Activated CD8-positive, alpha-beta memory T cell treated with anti-CD3 and anti-CD28 coated beads for 4 hours (primary cell): ENCODE measurements at places on chromosomes 13 and 19.

GRCh38 chr13:95652821-95653220 lies 8.3 kb upstream of the DZIP1 start:
- no peak for DNase-seq

DNA sequence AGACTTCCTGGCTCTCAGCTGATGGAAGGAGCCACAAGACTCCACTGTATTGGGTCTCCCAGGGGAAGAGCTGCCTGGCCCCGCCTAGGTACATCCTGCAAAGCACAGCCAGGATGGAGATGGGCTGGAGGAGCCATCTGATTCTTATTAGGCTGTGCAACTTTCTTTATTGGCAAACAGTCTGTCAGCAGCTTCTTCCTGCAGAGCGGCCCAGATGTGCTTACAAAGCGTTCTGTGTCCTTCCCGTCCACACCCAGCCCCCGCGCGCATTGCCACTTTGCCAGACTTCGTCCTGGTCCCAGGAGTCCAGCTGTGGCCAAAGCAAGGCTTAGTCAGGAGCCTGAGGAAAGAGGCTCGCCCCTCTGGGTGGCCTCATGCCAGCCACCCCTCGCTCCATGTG lies 409.3 kb downstream of the ZNF536 start:
- DNase-seq = no peak

GRCh38 chr19:43763473-43763939 lies 8.7 kb upstream of the SMG9 start:
- no peak for DNase-seq

GRCh38 chr19:33075519-33075918 lies 5.5 kb upstream of the GPATCH1 start:
- no peak for DNase-seq

- peak; percentile 71 for DNase-seq
Measured at GRCh38 chr19:7533925-7534480, 1.5 kb upstream of the PNPLA6 start.

DNA sequence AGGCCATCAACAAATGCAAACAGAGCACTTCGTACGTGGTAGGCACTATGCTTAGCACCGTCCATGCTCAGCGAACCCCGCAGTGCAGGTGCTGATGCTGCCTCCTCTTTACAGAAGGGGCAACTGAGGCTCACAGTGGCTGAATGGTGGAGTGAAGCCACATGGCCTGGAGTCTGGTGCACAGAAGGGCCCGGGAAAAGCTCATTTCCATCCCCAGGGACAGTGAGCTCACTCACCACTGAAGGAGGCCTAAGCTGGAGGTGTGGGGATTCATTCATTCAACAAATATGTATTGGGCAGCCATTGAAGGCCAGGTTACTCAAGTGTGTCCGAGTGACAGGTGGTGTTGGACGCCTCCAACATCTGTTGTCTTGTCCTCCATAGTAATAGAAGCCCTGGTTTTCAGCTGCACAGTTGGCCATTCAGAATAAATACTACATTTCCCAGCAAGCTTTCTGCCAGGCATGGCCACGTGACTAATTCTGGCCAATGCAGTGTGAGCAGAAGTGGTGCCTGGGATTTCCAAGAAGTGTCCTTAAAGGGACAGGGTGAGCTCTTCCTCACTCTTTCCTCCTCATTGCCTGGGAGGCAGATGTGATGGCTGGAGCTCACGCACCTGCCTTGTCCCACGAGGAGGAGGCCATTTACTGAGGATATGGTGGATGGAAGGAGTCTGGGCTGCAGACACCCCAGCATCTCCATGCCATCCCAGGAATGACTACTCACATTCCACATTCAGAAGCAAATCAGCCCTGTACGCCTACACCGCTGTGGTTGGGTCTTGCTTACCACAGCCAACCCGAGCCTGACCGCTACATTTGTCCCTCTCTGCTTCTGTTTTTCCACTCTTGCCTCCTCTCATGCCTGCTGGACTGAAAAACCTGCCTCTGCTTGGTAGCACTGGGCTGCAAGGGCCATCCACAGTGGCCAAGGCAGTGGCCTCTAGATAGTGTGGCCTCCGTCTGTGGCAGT lies 2.3 kb upstream of the ZNRF4 start:
- DNase-seq = no peak

DNA sequence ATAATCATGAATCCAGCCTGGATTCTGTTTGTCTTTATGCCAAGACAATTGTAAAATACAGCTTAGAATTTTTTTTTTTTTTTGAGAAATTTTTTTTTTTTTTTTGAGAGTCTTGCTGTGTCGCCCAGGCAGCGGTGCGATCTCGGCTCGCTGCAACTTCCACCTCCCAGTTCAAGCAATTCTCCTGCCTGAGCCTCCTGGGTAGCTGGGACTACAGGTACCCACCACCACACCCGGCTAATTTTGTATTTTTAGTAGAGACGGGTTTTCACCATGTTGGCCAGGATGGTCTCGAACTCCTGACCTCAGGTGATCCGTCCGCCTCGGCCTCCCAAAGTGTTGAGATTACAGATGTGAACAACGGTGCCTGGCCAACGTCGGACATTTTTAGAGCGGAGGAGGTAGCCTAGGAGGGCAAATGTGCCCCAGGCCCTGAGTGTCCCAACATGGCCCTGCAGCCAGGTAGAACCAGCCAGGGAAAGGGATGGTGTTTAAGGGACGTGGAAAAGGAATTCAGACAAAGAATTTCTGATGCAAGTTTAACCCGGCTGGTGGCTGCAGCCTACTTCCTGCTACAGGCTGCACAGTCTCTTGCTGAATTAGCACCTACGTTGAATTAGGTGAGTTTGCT lies 89.8 kb downstream of the GNG7 start:
- no peak for DNase-seq
